Stimulated activated CD4-positive, alpha-beta T cell treated with anti-CD3 and anti-CD28 coated beads, Interleukin-2, amount 100 ng/mL, for 24 hours (primary cell): ENCODE measurements at places on chromosomes 11 and 22.
A peak's percentile ranks its signal among the peaks of the same experiment; 100 is the strongest.

DNA sequence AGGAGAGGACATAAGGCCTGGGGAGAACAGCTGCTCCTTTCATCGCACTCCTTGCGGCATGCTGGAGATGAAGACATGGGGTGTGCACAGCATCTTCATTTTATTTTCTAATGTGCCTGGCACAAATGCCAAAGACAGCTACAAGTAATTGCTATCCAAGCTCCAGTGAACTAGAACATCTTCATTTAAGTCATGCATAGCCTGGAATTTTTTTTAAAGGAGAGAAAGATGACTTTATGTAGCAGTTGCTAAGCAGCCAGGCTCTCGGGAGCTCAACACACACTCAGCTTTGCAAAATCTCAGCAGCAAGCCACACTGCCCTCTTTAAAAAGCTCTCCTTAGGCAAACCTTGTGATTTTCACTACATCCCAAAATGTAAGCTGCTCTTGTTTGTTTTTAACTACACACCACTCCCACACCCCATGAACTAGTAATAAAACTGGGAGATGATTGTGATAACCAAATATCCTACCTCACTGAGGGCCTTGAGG is 164.5 kb upstream of the POU2AF2 start:
- DNase-seq, result no peak

DNA sequence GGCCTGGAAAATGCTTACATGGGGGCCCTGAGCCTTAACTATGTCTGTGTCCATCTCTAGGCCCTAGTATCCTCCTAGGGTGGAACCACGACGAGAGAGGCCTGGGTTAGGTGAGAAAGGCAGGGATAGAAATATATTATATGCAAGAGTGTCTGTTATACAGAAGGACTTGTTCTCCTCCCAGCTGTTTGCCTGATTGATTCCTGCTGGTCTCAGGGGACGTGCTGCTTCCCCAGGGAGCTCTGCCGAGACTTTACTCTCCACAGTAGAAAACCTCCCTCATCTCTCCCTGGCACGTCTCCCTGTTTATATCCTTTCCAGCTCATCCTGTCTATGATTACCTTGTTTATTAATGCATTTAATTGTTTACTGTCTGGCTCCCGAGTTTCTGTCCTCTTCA is 132.6 kb downstream of the MIAT start:
- DNase-seq, result no peak

DNA sequence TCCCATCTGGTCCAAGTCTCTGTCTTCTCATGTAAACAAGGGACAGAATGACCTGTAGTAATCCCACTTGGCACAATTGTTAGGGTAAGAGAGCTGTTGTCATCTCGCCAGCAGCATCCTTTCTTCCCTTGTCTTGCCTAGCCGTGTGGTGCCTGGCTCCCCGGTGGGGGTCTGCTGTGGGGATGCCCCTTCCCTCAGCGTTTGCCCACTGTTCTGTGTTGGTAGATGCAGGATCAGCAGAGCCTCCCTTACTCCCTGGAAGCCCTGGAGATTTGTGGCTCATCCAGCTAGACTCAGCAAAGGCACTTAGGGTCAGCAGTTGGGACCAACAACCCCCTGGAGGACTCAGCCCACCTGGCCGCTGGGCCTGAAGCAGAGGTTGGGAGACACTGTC is 13.0 kb downstream of the ACO2 start:
- DNase-seq, result no peak

DNA sequence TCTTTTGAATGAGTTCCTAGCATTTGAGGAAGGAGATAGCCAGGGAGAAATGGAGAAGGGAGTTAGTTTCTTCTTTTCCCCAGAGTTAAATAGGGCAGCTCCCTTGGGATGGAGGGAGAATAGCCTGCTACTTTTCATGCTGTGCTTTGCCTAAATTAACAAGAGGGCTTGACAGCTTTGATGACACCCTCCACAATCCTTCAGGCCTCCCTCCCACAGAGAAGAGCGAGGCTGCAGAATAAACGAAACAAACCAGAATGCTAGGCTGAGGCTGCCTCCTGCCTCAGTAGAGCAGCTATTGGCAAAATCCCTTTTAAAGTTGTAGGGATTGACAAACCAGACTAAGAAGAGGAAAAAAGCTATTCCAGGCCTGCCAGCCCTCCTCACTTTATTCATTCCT is 94.6 kb downstream of the C11orf58 start:
- no peak for DNase-seq

DNA sequence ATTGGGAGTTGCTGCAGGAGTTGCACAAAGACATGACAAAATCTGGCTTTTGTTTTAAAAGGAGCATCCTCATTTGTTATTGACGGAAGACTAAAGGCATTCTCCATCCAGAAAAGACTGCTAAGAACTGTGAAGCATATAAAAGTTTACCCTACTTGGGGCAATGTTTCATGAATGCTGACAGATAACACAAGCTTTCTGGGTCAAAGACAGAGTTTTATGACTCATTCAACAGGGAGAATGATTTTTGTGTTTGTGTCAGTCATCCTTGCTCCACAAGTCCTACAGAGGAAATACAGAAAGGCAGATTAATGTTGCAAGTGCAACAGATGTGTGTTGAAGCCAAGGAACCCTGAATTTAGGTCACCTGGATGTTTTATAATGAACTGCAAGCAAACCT is 2.5 kb downstream of the GLYATL1 start:
- DNase-seq, result no peak

GRCh38 chr22:46661221-46661851 is 41.1 kb downstream of the GRAMD4 start:
- peak; percentile 46 for DNase-seq

GRCh38 chr11:13117344-13117743 is 108.2 kb downstream of the RASSF10 start:
- DNase-seq, result no peak

- DNase-seq, result no peak
Observed at GRCh38 chr11:77125191-77125590, 2.9 kb upstream of the MYO7A start.

GRCh38 chr11:13479688-13480087 is 16.1 kb downstream of the PTH start:
- no peak for DNase-seq

DNA sequence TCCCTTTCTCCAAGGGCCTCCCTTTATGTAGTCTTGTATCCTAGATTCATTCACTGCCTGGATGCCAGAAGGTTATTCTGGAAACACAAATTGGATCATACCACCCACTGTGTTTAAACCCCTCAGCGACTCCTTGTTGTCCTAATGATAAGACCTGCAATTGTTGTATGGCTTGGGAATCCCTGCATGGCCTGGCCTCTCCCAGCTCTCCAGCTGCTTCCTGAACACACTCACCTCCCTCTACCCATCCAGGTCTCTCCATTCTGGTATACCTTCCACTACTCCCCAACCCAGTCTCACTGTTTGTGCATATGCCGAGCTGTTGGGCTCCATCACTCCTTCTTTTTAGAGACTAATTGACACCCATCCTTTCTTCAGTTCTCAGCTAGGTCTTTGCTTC is 124.3 kb upstream of the ALX4 start:
- DNase-seq, result no peak

GRCh38 chr11:1310772-1311468 is 1.5 kb upstream of the TOLLIP start:
- peak; percentile 65 for DNase-seq

DNA sequence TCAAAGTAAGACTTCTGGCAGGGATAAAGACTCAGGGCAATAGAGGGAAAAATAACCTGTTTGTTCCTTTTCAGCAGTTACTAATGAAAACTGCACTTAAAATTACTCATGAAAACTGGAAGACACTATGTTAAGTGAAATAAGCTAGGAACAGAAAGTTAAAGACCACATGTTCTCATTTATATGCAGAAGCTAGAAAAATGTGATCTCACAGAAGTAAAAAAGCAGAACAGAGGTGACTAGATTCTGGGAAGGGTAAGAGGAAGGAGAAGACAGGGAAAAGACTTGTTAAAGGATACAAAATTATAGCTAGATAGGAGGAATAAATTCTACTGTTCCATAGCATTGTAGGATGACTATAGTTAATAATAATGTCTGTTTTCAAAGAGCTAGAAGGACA is 22.2 kb downstream of the HPS5 start:
- DNase-seq, result no peak

GRCh38 chr22:42308892-42309468 is 38.5 kb upstream of the TCF20 start:
- DNase-seq, result no peak

DNA sequence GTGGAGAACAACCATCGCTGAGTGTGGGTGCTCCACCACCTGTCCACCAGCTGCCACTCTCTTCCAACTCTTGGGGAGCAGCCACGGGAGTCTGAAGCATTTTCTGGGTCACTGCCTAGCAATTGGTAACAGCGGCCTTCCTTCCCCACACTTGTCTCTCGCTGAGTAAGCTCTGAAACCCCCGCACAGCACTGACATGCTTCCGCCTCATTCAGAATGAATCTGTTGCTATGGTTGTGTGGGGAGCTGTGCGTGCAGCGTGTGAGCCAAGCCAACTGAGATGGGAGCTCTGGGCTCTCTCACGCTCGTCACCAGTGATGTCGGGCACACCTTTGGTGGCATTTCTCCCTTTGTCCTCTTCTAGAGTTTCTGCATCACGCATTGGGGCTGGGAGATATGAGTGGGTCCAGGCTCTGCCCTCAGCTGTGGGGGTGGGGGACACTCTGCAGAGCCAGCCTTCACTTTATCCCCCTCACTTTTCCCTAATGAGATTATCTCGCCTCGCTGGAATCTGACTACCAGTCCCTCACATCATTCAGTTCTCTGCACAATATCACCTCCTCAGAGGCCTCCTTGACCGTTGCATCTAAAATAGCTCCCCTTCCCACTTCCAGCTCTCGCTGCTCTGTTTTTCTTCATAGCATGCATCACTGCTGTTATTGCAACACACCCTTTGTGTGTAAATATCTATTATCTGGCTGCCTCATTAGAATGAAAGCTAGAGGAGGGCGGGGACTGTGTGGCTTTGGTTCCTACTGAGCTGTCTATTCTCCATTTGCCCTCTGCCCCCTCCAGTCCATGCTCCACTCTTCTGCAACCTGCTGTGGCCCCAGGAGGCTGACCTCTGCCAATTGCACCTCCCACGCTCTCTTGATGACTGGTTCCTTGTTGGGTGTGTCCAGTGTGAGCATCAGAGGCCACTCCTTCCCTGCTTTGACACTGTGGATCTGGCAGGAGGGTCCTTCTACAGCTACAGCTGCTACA is 569.9 kb upstream of the CADM1 start:
- no peak for DNase-seq

DNA sequence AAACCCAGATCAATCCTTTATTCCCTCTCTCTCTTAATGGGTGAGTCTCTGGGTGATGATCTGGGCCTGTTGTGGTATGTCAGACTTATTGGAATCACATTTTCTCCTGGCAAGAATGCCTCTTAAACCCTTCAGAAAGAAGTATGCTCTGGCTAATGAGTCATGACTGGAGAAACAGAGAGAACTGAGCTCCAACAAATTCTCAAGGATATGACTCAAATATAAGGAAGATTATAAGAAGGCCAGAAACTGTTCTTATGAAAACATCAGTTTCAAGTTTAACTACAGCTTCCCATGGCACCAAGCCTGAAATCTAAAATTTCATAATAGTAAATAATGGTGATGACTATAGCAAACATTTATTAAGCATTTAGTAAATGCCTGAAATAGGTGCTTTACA is 83.9 kb downstream of the OR5AK2 start:
- DNase-seq, result no peak

GRCh38 chr11:119056421-119056999 is 495 bp downstream of the HYOU1 start:
- DNase-seq, result peak; percentile 50
